Natural killer cell treated with Interleukin-12 subunit alpha and Interleukin-12 subunit beta and Interleukin-15 and Interleukin-18, amount 100 ng/mL, for 72 hours (primary cell): ENCODE measurements at places on chromosomes 3 and 15. TPM values are rescaled to one million over a fixed set of nuclear protein-coding genes. Genes with fewer than 3 reads are reported as not detected.
A peak's percentile ranks its signal among the peaks of the same experiment; 100 is the strongest.

DNA sequence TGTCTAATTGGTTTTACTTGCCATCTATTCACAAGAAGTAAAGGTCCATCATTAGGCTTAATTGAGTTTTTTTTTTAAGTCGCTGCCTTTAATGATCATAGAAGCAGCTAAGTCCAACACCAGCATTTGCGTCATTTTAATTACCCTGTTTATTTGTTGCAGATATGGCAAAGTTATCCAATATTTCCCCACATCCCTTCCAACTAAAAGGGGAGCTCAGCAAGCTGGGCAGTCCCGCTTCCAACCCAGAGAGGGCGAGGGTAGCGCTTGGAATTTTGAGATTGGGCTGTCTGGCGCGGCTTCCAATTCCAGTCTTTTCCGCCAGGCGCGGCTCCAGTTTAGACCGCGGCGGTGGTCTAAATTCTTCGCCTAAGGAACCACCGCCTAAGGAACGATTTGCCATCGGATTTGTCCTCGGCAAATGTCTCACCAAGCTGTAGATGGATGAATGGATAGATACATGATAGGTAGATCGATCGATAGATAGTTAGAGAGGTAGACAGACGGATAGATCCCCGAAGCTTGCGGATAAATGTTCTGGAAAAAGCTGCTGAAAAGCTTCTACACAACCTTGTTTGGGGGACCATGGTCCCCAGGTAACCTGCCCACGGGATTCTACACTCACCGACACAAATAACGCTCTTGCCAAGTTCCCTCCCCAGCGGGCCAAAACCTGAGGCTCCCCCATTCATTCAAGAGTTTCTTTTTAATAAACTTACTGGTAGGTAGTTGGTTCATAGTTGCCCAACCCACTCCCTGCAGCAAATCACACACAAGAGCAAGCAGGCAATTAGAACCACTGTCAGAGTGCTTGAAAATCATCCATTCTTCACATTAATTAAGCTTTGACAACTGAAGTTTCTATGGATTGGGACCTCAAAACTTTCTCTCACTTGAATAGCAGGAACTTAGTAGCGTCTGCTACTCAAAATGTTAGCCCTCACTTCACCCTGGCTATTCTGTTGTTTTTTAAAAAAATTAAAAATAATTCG is 49.1 kb downstream of the ZIC4 start:
- H3K4me1 ChIP-seq, result no peaks in the 10 kb centered on the region
- no peak overlapping the region for H3K27ac ChIP-seq
- peaks cover 21% of the 10 kb centered on the region for H3K36me3 ChIP-seq
- no peak for DNase-seq

DNA sequence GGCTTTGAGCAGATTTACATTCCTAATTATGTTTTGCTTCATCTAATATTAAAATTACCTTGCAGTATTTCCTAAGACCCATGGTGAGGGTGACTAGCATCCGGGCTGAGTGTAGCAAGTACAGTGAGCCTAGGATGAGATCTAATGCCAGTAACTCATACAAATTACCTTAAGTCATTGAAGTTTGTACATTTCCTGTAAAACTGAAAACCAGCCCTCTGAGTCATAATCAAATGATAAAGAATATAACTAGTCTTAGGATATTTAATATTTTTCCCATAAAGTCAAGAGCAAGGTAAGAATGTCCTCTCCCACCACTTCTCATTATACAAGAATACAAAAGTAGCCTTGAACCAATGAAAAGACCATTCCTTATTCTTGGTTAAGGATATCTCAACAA is 54.8 kb upstream of the CHRM5 start:
- no peak overlapping the region for H3K4me3 ChIP-seq
- H3K27ac ChIP-seq, result no peak overlapping the region
- H3K27me3 ChIP-seq, result no peaks in the 10 kb centered on the region
- no peak for DNase-seq
- H3K4me1 ChIP-seq, result peaks cover 16% of the 10 kb centered on the region

DNA sequence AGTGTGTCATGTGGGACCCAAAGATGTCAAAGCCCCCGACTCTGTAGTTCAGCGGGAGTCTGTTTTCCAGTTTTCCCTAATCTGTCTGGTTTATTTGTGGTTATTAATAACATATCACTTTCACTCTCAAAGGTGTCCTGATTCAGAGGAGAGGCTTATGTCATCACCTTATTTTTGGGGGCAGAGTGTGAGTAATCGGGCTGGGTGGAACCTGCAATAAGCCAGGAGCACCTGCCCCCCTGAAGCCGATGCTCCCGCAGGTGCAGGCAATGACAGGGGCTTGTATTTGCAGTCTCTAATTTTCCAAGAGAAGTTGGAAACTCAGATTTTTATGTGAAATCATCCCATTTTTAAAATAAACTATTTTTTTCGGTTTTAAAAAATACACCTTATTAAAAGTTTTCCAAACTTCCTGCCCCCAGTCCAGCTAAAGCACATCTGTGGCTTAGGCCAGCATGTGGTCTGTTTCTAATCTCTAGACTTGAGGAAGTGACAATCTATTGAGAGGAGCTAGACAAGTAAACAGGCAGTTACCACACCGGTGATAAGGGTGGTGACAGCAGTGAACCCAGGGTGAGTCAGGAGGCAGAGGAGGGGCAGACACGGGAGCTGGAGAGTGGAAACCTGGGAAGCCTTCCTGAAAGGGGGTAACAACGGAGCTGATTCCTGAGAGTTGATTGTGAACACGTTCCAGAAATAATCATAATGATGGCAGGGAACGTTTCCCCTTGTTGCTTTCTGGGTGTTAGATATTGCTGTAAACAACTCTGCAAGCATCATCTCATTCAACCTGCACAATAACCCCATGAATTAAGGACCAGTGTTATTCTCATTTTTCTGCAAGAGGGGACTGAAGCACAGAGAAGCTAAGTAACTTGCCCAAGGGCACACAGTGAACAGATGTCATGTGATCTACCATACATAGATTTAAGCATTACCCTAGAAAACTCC is 37.2 kb downstream of the BHLHE40 start:
- H3K27ac ChIP-seq, result peak overlapping the region; percentile 94
- peaks cover 84% of the 10 kb centered on the region for H3K4me1 ChIP-seq
- no peaks in the 10 kb centered on the region for H3K27me3 ChIP-seq
- DNase-seq, result no peak

DNA sequence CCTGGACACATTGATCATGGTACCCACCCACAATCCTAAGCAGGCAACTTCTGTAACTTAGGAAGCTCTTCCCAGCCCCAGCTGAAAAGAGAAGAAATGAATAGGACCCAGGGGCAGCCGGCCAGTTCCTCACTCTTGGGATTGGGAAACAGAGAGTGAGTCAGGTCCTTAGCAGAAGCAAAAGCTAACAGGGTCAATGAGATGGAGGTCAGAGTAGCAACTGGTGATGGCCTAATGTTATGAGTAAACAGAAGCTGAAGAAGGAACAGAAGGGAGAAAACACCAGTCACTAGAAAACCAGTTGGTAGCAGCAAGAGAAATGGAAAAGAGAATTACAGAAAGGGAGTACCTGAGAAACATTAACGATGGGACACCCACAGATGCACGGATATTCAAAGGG is 20.0 kb downstream of the RIOX2 start:
- no peak overlapping the region for H3K4me3 ChIP-seq
- peaks cover 28% of the 10 kb centered on the region for H3K36me3 ChIP-seq
- no peak for DNase-seq
- H3K27me3 ChIP-seq, result no peaks in the 10 kb centered on the region
- H3K27ac ChIP-seq, result no peak overlapping the region
- no peaks in the 10 kb centered on the region for H3K4me1 ChIP-seq

- H3K27me3 ChIP-seq, result no peaks in the 10 kb centered on the region
- peak overlapping the region; percentile 53 for H3K4me3 ChIP-seq
- H3K27ac ChIP-seq, result peak overlapping the region; percentile 87
Measured at GRCh38 chr15:40743485-40743901, 11.6 kb downstream of the RMDN3 start.

- H3K4me1 ChIP-seq, result no peaks in the 10 kb centered on the region
- no peak for DNase-seq
- H3K4me3 ChIP-seq, result no peak overlapping the region
- H3K36me3 ChIP-seq, result no peaks in the 10 kb centered on the region
Measured at GRCh38 chr3:158483701-158484235, 87.2 kb upstream of the MLF1 start.

GRCh38 chr3:116834816-116835215 is 125.2 kb downstream of the TUSC7 start:
- DNase-seq, result no peak
- H3K36me3 ChIP-seq, result no peaks in the 10 kb centered on the region
- no peaks in the 10 kb centered on the region for H3K4me1 ChIP-seq
- no peak overlapping the region for H3K27ac ChIP-seq
- no peaks in the 10 kb centered on the region for H3K27me3 ChIP-seq

Gene NANOGP8
- not detected for total RNA-seq

Gene MESP2
- total RNA-seq, result not detected

Gene SGO1
- total RNA-seq, result 11.0 TPM

Gene SOX2
- total RNA-seq, result not detected
